Fibroblast of skin of abdomen (primary cell): ENCODE measurements at places on chromosomes 11 and 22.
A peak's percentile ranks its signal among the peaks of the same experiment; 100 is the strongest.

DNA sequence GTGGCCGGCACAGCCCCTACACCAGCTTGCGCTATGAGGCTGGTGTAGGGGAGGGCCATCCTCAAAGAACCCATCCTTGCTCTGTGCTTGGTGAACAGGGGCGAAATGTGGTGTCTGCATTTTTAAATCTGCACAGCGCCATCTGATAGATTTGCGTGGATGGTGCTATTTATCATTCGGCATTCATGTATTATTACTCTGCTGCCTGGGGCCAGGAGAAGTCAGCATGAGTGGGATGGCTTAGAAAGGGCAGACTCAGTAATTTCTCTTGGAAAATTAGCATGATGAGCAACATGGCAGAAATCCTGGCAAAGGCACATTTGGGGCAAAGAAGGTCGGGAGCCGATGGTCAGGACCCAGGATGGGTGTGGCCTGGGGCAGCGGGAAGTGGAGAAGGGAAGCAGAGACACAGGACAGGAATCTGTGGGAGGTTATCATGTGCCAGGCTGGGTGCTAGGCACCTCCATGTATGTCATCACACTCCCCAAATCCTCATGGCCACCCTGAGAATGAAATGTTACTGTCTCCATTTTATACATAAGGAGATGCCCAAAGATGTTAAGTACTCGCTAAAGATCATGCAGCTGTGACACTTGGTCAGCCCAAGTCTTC, 149.0 kb downstream of the CEP164 start:
- DNase-seq, result no peak

DNA sequence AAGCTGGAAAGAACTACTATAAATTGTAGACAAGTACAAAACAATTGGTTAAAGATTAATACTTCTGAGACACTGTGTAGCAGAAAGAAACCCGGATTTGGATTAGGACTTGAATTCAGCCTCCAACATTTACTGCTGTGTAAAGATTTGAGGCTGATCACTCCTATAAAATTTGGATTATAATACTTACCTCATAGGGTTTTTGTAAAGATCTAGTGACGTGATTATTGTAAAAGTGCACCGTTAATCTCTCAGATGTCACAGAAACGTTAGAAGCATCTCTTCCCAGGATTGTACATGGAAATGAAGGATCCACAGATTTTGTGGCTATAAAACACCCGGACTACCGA, 323 bp upstream of the HIKESHI start:
- DNase-seq, result no peak

DNA sequence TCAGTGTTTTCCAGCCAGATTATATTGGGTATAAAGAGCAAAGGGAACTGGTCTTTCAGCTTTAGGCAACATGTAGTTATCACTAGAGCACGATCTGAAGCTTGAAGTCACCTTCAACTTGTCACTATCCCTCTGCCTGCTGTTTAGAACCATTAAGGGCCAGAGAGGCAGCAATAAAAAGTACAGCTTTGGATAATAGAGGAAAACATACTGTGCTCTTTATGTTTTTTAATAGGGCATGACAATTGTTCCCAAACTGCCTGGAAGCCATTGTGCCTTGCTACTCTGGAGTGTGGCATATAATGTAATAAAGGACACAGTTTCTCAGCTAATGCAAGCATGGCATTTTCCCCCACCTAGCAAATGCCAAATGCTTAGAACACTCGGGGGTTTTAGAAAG, 1912.0 kb upstream of the RAG2 start:
- no peak for DNase-seq

DNA sequence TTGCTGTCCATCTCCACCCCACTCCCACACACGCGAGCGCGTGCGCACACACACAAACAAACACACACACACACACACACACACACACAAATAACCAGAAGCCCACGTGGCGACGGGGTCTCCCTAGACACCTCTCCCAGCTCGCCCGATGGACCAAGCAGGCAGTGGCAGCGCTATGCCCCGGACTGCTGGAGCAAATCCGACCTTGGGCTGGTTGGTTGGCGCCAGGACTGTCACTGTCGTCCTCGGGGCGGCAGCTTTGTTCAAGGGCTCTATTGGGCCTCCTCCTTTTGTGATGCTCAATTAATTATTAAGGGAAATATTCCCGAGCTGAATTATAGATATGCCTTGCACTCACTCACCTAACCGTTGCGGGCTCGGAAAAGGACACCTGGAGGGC, 1.7 kb upstream of the KCNA4 start:
- no peak for DNase-seq

DNA sequence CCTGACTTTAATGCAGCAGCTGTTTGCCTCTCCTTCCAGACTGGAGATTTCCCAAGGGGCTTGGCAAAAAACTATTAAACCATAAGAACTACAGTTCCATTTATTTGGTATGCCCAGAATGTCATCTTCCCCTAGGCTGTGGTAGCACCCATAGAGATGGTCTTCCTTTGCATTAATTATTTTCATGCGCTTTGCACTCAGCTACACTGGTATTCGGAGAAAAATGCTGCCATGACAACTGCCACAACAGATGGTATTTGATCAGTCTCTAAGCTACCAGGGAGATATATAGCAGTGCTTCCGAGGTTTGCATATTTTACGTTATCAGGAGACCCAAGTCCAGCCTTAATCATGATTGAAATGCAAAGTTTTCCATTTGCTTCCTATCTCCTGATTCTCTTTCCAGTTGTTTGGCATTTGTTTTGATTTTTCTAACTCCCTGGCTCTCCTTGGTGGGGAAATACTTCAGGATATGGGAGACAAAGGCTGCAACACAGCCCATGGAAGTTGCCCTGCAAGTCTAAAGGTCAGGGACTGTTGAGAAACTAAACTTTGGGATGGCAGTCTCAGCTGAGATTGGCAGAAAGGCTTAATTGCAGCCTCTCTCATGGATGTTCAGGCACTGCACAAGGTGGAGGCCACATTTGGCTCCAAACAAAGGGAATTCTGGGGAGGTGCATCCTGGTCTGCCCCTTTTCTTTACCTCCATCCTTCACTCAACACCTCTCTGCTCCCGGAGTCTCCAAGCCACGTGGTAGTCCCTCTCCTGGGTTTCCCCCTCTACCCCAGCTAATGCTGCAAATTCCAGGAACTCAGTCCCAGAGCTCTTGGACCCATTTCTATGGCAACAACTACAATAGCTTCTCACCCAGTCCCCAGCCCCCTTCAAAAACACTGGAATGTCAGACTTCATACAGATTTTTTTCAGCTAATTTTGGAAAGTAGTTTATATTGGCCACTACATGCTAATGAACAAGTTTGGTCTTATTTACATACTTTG, 151.8 kb downstream of the NAV2 start:
- DNase-seq, result peak; percentile 63

GRCh38 chr11:17683377-17684161, 35.8 kb upstream of the MYOD1 start:
- peak; percentile 34 for DNase-seq

DNA sequence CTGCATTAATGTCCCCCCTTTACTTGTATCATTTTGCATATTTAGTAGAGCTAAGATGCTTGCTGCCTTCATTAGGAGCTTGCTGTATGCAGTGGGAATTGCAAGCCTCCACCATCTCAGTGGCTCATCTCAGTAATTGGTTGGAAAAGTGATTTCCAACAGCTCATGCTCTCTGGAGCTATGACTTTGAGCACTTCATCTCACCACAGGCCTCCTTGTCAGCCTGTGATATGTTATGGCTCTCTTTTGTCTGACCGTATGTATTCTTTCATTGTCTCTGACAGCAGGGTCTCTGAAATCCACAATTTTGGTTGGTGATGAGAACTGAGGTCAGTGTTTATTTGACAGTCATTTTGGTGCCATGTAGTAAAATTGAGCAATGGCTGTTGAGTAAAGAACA, 345.1 kb downstream of the FAT3 start:
- DNase-seq, result no peak

DNA sequence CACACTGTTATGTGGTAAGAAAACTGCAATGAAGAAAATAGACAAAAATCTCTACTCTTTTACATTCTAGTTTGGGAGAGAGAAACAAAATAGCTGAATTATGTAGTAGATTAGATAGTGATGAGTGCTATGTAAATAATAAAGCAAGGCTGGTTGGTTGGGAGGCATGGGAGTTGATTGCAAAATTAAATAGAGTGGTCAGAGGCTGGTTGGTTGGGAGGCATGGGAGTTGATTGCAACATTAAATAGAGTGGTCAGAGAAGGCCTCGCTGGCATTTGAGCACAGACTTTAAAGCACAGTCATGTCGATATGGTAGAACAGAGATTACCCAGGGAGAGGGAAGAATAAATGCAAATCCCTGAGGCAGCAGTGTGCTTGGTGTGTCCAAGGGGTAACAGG, 22.4 kb downstream of the SIK2 start:
- DNase-seq, result no peak

- peak; percentile 31 for DNase-seq
These were observed 1.2 kb downstream of the DPAGT1 start for GRCh38 chr11:119100246-119100970.

DNA sequence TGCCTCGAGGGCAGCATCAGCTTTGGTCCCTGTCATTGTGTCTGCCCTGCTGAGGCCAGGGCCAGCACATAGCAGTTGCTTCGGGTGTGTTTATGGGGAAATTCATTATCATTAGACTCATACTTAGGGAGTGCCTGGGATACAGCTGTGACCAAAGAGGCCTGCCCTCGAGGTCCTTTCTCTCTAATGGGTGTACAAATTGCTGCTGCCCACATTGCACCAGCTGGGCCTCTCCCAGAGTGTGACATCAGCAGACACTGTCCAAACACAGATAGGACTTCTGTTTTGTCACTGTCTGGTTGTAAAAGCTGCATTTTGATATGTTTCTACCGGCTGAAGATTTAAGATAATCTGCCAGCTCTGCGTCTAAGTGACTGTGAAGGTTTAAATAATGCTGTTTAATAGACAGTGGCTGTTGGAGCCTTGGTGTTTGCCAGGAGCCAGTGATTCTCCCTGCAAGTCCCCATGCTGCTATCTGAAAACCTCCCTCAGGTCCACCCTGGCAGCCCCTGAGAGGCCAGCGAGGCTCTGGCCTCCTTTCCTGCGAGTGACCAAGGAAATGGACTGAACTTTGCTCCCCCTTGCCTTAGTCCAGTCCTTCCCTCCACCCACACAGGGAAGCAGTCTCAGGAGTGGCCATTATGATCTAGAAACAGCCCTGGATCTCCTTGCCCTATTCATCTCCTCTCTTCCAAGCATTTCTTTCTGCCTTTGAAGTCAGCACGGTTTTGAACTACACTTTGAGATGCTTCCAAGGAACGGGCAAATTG, 505.2 kb downstream of the TBC1D22A start:
- DNase-seq, result no peak

GRCh38 chr11:28346721-28347120, 238.5 kb downstream of the METTL15 start:
- peak; percentile 14 for DNase-seq

DNA sequence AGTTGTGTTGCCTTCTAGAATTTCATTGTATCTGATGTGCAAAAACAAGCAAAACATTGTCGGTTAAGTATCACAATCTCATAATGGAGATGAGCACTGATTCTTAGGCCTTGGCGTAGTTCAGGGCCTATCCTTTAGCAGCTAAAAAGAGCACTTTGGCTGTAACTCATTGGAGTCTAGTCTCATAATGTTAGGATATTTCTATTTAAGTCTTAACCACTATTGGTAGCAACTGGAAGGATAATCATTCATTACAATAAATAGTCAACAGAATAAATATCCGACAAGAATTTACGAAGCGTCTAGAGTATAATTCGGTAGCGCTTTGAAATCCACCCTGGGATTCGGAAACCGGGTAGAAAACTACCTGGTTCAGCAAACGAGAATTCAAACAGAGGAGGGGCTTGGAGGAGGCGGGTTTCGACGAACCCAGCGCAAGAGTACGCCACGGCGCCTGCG, 461 bp upstream of the EED start:
- DNase-seq, result peak; percentile 84

DNA sequence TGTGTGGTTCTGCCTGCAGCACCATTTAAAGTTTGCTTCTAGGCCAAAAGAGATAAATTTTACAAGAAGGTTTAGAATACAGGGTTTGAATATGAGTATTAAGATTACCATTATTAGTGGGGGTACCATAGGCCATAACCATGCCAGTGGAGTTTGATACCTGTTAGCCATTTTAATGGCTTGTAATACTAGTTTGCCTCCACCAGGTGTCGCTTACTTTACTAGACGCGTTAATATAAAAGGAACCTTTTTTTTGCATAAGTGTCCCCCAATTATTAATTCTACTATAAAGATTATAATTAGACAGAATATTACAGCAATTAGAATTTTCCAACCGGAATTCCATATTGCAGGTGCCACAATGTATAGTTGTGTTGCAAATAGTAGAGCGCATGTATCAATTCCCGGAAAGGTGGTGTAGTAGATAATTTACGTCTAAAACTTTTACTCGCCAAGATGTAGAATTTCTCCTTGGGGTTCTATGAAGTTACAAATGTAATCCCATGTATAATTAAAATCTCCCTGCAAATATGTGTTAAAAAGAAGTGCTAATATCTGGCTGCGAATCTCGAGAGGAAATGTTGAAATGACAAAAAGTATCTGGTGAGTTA, 16.1 kb downstream of the MS4A6E start:
- no peak for DNase-seq

DNA sequence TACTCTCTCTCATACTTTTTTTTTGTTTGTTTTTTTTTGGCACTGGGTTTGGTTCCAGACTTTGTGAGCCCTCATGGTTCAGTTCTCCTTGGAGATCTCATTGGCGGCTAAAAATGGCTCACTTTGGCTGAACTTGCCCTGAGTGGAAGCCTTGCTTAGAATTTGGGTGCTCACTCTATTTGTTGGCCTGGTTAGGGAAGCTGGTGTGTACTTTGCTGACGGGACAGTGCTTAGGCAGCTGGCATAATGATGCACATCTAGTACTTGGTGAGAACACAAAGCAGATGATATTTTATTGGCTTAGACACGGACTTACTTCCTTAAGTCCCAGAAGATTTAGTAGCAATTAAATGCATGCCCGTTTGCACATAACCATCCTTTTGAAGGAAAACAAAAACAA, 66.5 kb upstream of the GRAMD1B start:
- DNase-seq, result no peak

- no peak for DNase-seq
These were observed 16.3 kb downstream of the ADORA2A start for GRCh38 chr22:24443668-24444067.

- no peak for DNase-seq
These were observed 33.0 kb downstream of the DKK3 start for GRCh38 chr11:11975201-11976092.
